Nephron progenitor cell (in vitro differentiated cells): ENCODE measurements at places on chromosomes 4 and X.
A peak's percentile ranks its signal among the peaks of the same experiment; 100 is the strongest.

DNA sequence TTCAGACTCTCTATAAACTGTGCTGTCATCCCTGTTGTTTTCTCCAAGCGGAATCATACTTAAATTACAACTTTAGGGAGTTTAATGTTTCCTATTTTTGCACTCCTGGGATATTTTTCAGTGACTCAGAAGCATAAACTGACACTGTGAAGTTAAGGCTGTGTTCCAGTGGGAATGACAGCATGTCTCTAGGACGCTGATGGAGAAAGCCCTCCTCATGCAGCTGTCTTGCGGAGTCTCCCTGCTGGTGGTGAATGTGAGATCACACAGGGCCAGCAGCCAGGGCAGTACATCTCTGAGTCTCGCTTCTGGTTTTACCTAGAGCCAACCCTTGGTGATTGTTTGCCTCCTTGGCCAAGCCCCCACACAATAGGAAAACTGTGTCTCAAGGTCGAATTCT lies 53.3 kb downstream of the NFKB1 start:
- H3K4me1 ChIP-seq: no peaks in the 10 kb centered on the region
- no peaks in the 10 kb centered on the region for H3K27me3 ChIP-seq
- H3K36me3 ChIP-seq: no peaks in the 10 kb centered on the region
- no peak overlapping the region for H3K4me3 ChIP-seq
- no peak overlapping the region for H3K27ac ChIP-seq

- peak overlapping the region; percentile 86 for H3K27ac ChIP-seq
- peaks cover 21% of the 10 kb centered on the region for H3K36me3 ChIP-seq
- peaks cover 3% of the 10 kb centered on the region for H3K27me3 ChIP-seq
- no peak for DNase-seq
- peaks cover 6% of the 10 kb centered on the region for H3K4me1 ChIP-seq
- no peak overlapping the region for H3K4me3 ChIP-seq
Observed at GRCh38 chrX:22012931-22013330, 19.2 kb upstream of the PHEX start.

GRCh38 chr4:105088110-105088879 lies 58.4 kb upstream of the TET2 start:
- no peak overlapping the region for H3K27ac ChIP-seq
- H3K4me1 ChIP-seq: no peaks in the 10 kb centered on the region
- no peaks in the 10 kb centered on the region for H3K36me3 ChIP-seq
- peaks cover 18% of the 10 kb centered on the region for H3K27me3 ChIP-seq

- DNase-seq: no peak
- no peak overlapping the region for H3K27ac ChIP-seq
- no peaks in the 10 kb centered on the region for H3K4me1 ChIP-seq
- H3K36me3 ChIP-seq: no peaks in the 10 kb centered on the region
Observed at GRCh38 chr4:79362626-79363025, 36.8 kb upstream of the NAA11 start.

GRCh38 chr4:110989125-110989524 lies 366.2 kb upstream of the PITX2 start:
- no peak overlapping the region for H3K4me3 ChIP-seq
- H3K27ac ChIP-seq: no peak overlapping the region
- no peaks in the 10 kb centered on the region for H3K4me1 ChIP-seq
- no peaks in the 10 kb centered on the region for H3K27me3 ChIP-seq
- no peaks in the 10 kb centered on the region for H3K36me3 ChIP-seq
- DNase-seq: no peak

- no peak overlapping the region for H3K27ac ChIP-seq
- no peak for DNase-seq
- no peaks in the 10 kb centered on the region for H3K36me3 ChIP-seq
- no peak overlapping the region for H3K4me3 ChIP-seq
Observed at GRCh38 chrX:109966246-109966645, 36.7 kb upstream of the TMEM164 start.

GRCh38 chrX:138777230-138777629 lies 65.7 kb upstream of the FGF13 start:
- H3K27ac ChIP-seq: no peak overlapping the region
- no peaks in the 10 kb centered on the region for H3K36me3 ChIP-seq
- no peaks in the 10 kb centered on the region for H3K4me1 ChIP-seq

GRCh38 chrX:7269991-7270390 lies 122.0 kb upstream of the PUDP start:
- no peaks in the 10 kb centered on the region for H3K36me3 ChIP-seq
- H3K27me3 ChIP-seq: peaks cover 7% of the 10 kb centered on the region
- H3K4me3 ChIP-seq: no peak overlapping the region
- no peak for DNase-seq
- peaks cover 5% of the 10 kb centered on the region for H3K4me1 ChIP-seq

DNA sequence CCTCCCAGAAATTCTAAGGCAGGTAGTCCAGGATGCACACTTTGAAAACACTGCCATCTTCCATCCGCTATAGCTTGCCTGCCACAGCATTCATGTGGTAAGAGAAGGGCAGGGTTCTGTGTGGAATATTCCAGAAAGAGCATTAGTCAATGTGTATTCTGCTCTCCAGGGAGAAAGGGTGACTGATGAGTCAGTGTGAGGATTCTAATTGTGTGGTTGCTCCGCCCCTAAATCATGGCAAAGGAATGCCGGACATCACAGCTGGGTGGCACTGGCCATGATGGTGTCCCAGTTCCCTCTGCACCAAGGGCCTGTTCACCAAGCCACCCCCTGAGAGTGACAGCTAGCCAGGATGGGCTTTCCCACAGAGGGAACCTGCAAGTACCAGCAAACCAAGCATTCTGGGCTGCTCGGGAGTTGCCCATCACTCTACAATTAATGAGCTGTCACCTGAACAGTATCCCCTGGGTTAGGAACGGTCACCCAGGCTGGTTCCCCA lies 9.5 kb downstream of the IDS start:
- DNase-seq: no peak
- peaks cover 38% of the 10 kb centered on the region for H3K36me3 ChIP-seq
- H3K27me3 ChIP-seq: peaks cover 3% of the 10 kb centered on the region

DNA sequence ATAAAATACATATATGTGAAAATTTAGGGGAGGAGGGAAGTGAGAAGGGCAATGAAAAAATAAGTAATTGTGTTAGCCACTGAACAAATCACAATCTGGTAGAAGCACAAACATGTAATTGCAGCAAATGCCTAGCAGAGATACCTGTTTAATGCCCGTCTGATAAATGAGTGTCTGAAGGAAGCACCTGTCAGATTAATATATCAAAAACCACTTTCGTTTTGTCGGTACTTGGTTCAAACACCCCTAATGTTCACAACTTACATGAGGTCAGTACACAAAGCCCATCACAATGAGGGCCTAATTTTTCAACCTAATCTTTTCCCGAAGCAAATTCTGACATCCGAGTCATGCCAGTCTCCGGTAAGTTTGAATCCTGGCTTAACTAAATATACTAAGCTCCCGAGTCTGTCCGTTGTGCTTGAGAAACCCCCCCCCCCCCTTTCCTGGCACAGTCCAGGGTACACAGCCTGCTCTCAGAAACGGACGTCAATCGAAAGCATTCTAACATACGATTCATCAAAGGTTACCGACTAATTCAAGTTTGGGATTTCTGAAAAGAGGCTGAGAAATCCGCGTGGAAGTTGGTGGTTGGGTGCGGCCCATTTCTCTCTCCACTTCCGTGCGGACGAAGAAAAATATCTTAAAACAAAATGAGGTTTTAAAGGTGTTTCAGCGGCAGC lies 758 bp downstream of the SDAD1 start:
- peak overlapping the region; percentile 92 for H3K4me3 ChIP-seq
- H3K36me3 ChIP-seq: peaks cover 24% of the 10 kb centered on the region
- H3K27me3 ChIP-seq: peaks cover 19% of the 10 kb centered on the region
- DNase-seq: no peak

DNA sequence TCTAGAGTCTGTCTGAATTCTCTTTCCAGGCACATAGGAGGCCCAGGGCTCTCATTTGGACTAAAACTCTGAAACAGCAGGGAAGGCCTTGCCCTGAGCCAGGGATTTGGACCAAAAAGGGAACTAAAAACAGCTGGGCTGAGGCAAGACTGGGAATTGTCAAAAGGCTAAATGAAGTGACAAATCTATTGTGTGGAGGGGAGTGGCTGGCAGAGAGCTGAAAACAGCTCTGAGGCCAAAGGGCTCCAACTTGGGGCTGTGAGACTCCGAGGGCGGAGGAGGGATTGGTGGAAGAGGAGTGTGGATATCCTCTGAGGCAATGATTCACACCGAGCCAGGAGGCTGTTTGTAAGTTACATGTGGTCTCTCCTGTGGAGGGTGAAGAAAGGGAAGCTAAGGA lies 63.2 kb downstream of the PHEX start:
- H3K4me3 ChIP-seq: no peak overlapping the region
- peak overlapping the region; percentile 79 for H3K27ac ChIP-seq
- H3K36me3 ChIP-seq: no peaks in the 10 kb centered on the region
- H3K4me1 ChIP-seq: peaks cover 35% of the 10 kb centered on the region
- H3K27me3 ChIP-seq: no peaks in the 10 kb centered on the region

GRCh38 chrX:24020306-24020876 lies 6.6 kb downstream of the KLHL15 start:
- H3K36me3 ChIP-seq: peaks cover 54% of the 10 kb centered on the region
- DNase-seq: no peak
- H3K4me3 ChIP-seq: no peak overlapping the region
- no peaks in the 10 kb centered on the region for H3K27me3 ChIP-seq
- no peak overlapping the region for H3K27ac ChIP-seq

- peaks cover 3% of the 10 kb centered on the region for H3K27me3 ChIP-seq
- H3K27ac ChIP-seq: no peak overlapping the region
- DNase-seq: no peak
- no peak overlapping the region for H3K4me3 ChIP-seq
- H3K4me1 ChIP-seq: no peaks in the 10 kb centered on the region
- peaks cover 93% of the 10 kb centered on the region for H3K36me3 ChIP-seq
Observed at GRCh38 chrX:131812847-131813825, 210.0 kb upstream of the STK26 start.

- no peaks in the 10 kb centered on the region for H3K36me3 ChIP-seq
- DNase-seq: no peak
- H3K4me3 ChIP-seq: no peak overlapping the region
- H3K27me3 ChIP-seq: peaks cover 13% of the 10 kb centered on the region
Observed at GRCh38 chrX:11540532-11541377, 125.0 kb downstream of the ARHGAP6 start.

- H3K27me3 ChIP-seq: no peaks in the 10 kb centered on the region
- no peak overlapping the region for H3K4me3 ChIP-seq
- DNase-seq: no peak
- H3K4me1 ChIP-seq: no peaks in the 10 kb centered on the region
- no peak overlapping the region for H3K27ac ChIP-seq
Observed at GRCh38 chr4:114941503-114941902, 171.9 kb downstream of the NDST4 start.

- no peak overlapping the region for H3K4me3 ChIP-seq
- no peak for DNase-seq
- no peak overlapping the region for H3K27ac ChIP-seq
- no peaks in the 10 kb centered on the region for H3K36me3 ChIP-seq
Observed at GRCh38 chr4:87853108-87853507, 20.3 kb downstream of the MEPE start.

DNA sequence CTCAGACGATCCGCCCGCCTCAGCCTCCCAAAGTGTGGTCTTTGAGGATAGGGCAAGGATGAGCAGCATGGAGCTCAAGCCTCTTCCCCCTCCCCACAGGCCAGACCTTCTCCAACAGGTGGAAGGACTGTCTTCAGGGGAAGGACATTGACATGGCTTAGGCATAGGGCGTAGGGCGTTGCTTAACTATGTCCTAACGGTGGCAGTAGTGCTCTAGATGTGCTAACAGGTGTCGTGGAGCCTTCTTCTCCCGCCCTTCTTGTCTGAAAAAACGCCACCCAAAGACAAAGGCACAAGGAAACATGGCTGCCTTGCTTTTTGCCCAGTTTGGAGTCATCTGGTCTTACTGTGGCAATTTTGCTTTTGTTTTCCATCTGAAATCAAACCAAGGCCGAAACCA lies 219.8 kb downstream of the OR13H1 start:
- no peak for DNase-seq
- no peak overlapping the region for H3K4me3 ChIP-seq
- no peaks in the 10 kb centered on the region for H3K27me3 ChIP-seq
- H3K27ac ChIP-seq: no peak overlapping the region
- H3K4me1 ChIP-seq: no peaks in the 10 kb centered on the region

GRCh38 chr4:48336146-48336870 lies 5.0 kb upstream of the SLAIN2 start:
- no peaks in the 10 kb centered on the region for H3K36me3 ChIP-seq
- H3K27ac ChIP-seq: no peak overlapping the region
- no peak for DNase-seq
- H3K27me3 ChIP-seq: peaks cover 9% of the 10 kb centered on the region
- H3K4me3 ChIP-seq: no peak overlapping the region

- H3K36me3 ChIP-seq: no peaks in the 10 kb centered on the region
- H3K27ac ChIP-seq: no peak overlapping the region
- H3K4me1 ChIP-seq: no peaks in the 10 kb centered on the region
- H3K27me3 ChIP-seq: peaks cover 25% of the 10 kb centered on the region
Observed at GRCh38 chrX:103839404-103839803, 7.3 kb upstream of the RAB9B start.

- no peak for DNase-seq
- peaks cover 32% of the 10 kb centered on the region for H3K4me1 ChIP-seq
- peak overlapping the region; percentile 37 for H3K27ac ChIP-seq
- H3K4me3 ChIP-seq: no peak overlapping the region
Observed at GRCh38 chr4:182245541-182246215, 2.5 kb downstream of the TENM3 start.

GRCh38 chr4:55907469-55907868 lies 41.3 kb upstream of the CEP135 start:
- H3K4me3 ChIP-seq: no peak overlapping the region
- no peaks in the 10 kb centered on the region for H3K4me1 ChIP-seq
- H3K27ac ChIP-seq: no peak overlapping the region
- H3K27me3 ChIP-seq: peaks cover 4% of the 10 kb centered on the region

DNA sequence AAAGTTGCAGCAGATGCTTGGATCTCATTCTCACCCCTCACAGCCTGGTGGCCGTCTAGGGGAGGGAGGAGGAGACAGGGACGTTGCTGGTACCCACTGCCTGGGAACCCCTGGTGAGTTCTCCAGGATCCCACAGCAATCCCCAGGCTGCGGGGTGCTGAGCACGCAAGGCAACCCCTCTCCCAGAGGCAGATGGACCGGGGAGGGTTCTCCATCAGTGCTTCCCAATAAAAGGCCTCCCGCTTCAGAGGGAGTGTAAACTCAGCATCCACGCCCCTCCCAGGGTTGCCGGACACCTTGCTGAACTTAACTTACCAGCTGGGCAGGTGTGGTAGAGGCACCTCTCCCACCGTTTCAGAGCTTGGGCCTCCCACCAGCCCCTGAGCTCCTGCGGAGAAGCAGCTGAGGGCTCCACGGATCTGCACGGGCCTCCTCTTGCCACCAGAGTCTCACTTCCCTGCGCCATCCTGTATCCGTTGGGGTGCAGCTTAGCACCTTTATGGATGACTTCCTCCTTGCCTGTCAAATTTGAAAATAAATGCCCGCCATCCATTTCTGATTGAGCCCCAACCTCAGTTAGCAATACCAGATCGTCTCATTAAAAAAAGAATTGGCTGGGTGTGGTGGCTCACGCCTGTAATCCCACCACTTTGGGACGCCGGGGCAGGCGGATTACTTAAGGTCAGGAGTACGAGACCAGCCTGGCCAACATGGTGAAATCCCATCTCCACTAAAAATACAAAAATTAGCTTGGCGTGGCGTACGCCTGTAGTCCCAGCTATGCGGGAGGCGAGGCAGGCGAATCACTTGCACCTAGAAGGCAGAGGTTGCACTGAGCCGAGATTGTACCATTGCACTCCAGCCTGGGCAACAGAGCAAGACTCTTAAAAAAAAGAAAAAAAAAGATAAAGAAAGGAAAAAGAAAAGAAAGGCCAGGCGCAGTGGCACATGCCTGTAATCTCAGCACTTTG lies 14.8 kb upstream of the TBC1D14 start:
- peaks cover 28% of the 10 kb centered on the region for H3K4me1 ChIP-seq
- H3K4me3 ChIP-seq: no peak overlapping the region
- no peak for DNase-seq
- H3K27ac ChIP-seq: no peak overlapping the region
- H3K27me3 ChIP-seq: peaks cover 12% of the 10 kb centered on the region
- peaks cover 15% of the 10 kb centered on the region for H3K36me3 ChIP-seq

GRCh38 chrX:146173742-146174141 lies 356.1 kb downstream of the SLITRK2 start:
- no peaks in the 10 kb centered on the region for H3K36me3 ChIP-seq
- H3K4me1 ChIP-seq: no peaks in the 10 kb centered on the region
- no peak overlapping the region for H3K4me3 ChIP-seq
